Vagina (tissue), 2 donors: ENCODE measurements at places on chromosomes 16 and 17.

DNA sequence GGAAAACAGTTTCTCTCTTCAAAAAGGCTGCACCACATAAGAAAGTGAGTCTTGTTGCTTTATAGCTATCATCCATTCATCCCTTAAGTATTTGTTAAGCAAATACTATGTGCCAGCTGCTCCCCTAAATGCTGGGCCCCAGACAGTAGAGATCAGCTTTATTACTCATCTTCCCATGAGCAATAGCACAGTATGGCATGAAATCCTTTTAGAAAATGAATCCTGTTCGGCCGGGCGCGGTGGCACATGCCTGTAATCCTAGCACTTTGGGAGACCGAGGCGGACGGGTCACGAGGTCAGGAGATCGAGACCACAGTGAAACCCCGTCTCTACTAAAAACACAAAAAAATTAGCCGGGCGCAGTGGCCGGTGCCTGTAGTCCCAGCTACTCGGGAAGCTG is 99.5 kb downstream of the MYO1D start:
- no peak for DNase-seq

GRCh38 chr16:67672739-67673662 is 6.4 kb downstream of the C16orf86 start:
- DNase-seq: peak; percentile 81

- no peak for DNase-seq
These were observed 81.0 kb downstream of the NOG start for GRCh38 chr17:56674401-56674925.

GRCh38 chr16:27822996-27823395 is 240.5 kb downstream of the GSG1L start:
- DNase-seq: no peak

DNA sequence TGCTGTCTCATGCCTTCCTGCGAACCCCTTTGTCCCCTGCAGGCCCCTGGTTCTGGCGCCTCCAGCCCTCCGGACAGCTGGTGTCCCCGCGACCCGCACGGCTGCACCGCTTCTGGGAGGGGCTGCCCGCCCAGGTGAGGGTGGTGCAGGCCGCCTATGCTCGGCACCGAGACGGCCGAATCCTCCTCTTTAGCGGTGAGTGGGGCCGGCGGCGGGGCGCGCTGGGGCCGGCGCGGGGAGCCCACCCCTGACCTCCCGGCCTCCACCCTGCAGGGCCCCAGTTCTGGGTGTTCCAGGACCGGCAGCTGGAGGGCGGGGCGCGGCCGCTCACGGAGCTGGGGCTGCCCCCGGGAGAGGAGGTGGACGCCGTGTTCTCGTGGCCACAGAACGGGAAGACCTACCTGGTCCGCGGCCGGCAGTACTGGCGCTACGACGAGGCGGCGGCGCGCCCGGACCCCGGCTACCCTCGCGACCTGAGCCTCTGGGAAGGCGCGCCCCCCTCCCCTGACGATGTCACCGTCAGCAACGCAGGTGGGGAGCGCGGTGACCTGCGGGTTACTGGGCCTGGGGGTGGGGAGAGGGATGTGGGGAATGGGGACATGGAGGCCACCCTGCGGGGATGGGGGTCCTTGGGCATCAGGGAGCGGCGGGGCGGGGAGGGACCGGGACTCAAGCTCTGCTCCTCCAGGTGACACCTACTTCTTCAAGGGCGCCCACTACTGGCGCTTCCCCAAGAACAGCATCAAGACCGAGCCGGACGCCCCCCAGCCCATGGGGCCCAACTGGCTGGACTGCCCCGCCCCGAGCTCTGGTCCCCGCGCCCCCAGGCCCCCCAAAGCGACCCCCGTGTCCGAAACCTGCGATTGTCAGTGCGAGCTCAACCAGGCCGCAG is 7.1 kb upstream of the IL32 start:
- no peak for DNase-seq

DNA sequence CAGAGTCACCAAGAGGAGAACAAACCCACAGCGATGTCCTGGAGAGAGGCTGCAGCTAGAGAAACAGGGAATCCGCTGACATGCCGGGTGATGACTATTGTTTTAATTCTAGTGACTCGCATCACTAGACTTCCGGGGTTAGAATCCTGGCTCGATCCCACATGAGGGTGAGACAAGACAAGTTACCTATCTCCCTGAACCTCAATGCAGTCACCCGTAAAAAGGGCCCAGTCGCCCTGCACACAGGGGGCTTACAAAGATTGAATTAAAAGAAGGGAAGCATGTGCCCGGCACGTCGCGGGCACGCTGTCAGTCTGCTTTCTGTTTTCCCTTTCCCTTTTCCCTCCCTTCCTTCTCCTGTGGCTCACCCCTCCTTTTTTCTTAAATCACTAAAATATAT is 212.9 kb upstream of the FOXF1 start:
- DNase-seq: no peak

- no peak for DNase-seq
These were observed 93.5 kb downstream of the WWOX start for GRCh38 chr16:78192734-78193488.

GRCh38 chr16:22915003-22915402 is 101.0 kb downstream of the HS3ST2 start:
- DNase-seq: peak; percentile 52

- DNase-seq: no peak
These were observed 57.1 kb downstream of the BRIP1 start for GRCh38 chr17:61806081-61806828.

DNA sequence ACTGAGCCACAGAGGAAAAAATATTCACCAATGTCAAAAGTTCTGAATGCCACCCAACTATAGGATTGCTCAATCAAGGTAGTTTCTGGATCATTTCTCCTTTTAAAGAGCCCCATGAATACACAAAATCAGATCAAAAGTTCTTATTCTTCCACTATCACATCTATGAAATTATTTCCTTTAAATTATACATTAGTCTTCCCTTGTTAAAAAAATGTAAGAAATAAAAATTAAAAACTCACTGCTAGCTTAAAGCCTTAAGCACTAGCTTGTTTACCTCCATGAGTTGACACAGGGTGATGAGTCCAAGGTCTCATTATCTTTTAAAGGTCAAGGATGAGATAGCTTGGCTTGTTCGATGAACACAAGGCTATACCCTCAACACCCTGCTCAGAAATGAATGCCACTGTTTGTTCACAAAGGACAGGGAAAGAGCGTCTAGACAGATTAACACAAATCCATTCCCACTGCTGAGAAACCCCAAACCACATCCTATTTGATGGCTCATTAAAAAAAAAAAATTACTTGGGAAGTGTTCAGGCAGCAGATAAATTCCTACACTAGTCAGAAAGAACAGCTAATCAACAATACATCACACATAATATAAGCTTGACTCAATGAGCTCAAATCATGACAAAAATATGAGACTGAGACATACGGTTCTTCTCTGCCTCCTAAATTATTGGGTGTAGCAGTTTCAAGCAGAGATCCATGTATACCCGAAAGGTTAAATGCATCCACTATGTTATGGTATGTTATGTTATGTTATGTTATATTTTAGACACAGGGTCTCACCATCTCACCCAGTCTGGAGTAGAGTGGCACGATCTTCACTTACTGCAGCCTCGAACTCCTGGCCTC is 118.9 kb downstream of the PARN start:
- no peak for DNase-seq

GRCh38 chr16:25270577-25270976 is 12.9 kb upstream of the ZKSCAN2 start:
- DNase-seq: no peak

- DNase-seq: peak; percentile 77
These were observed 13.1 kb upstream of the LASP1NB start for GRCh38 chr17:38912221-38912813.

DNA sequence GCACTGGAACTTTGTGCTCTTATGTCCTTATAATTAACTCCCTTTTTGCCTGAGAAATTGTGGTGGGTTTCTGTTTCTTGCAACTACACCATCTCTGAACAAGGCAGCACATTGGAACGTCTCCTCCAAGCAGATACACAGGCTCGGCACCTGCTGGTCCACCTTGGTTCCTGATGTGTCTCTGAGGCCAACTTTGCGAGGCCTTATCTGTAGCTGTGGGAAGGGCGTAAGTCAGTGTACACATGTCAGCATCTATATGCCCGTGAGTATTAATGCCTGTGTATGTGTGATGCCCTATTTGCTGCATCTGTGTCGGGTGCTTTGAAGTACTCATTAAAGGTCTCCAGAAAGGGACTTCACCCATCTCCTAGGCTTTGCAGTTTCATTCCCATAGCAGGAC is 17.5 kb downstream of the GP2 start:
- DNase-seq: no peak

- DNase-seq: no peak
These were observed 12.1 kb upstream of the DHX8 start for GRCh38 chr17:43471585-43472160.

DNA sequence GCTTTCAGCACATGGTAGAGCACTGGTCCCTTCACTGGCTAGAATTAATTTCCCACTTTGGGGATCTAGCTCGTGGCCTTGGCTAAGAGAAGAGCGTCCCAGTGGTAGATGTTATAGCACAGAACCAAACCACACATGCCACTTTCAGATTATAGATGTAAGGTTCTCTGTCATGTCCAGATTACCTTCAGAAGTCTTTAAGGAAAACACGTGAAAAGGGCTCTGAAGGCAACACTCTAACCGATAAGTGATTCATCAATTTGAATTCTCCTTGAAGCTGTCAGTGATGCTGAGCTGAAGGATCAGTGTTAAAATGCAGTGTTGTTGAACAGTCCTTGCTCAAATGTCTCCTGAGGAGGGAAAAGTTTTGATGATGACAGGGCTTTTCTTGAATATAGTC is 43.5 kb upstream of the VPS4A start:
- no peak for DNase-seq

DNA sequence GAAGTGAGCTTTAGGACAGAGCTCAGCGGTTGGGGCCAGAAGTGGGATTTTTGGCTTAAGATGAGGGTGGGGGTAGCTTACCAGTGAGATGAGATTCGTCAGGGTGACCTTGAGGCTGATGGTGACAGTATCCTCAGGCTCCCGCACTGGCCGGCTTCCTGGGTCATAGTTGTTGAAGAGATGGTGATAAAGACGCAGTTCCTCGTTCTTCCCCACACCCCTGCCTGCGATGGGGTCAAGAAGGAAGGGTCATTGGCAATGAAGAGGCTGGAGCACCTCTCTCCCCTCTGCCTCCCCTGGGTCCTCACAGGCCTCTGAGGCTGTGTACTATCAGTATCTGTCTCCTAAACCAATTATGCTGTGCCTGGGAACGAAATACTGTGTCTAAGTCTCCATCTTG is 358 bp downstream of the CHRNE start:
- no peak for DNase-seq

DNA sequence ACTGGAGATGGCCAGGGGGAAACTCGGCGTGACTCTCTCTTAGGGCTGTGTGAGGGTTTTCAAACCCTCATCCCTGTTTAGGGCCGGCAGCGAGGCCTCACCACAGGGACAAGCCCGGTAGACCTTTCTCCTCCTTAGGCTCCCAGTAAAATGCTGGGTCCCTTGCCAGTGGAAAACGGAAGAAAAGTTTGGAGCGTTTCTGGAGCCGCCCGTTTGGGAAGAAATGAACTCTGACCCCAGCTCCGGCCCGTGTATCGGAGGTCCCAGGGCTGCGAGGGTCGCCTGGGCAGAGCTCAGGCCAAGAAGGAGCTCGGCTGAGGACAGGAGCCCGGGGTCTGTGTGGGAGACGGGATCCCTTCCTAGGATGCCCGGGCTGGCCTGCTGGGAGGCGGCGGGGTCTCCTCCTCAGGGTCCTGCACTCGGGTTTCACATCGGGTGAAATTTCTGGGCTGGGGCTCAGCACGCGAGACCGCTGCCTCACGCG is 23.2 kb downstream of the ZNF213 start:
- no peak for DNase-seq

GRCh38 chr17:860805-861204 is 78.7 kb downstream of the MRM3 start:
- no peak for DNase-seq

- DNase-seq: no peak
These were observed 21.6 kb upstream of the TOB1 start for GRCh38 chr17:50887705-50888245.

DNA sequence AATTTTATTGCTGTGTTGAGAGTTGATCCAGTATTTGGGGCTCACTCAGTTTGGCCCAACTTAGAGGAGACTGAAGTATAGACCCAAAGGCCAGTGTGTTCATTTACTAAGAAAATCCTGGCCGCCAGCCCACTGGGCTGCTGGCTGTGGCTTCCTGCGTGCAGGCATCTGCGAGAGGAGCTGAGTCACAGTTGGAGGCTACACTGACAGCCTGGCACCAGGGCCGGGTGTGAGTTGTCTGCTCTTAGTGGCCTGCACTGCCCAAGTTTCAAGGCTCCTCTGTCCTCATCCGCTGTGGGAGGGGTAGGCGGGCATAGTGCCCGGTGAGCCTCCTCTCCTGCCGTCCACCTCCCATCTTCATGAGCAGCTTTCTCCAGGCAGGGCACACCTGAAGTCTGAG is 54.2 kb downstream of the PLD6 start:
- DNase-seq: no peak

- DNase-seq: no peak
These were observed 588 bp upstream of the SMTNL2 start for GRCh38 chr17:4583782-4584100.

DNA sequence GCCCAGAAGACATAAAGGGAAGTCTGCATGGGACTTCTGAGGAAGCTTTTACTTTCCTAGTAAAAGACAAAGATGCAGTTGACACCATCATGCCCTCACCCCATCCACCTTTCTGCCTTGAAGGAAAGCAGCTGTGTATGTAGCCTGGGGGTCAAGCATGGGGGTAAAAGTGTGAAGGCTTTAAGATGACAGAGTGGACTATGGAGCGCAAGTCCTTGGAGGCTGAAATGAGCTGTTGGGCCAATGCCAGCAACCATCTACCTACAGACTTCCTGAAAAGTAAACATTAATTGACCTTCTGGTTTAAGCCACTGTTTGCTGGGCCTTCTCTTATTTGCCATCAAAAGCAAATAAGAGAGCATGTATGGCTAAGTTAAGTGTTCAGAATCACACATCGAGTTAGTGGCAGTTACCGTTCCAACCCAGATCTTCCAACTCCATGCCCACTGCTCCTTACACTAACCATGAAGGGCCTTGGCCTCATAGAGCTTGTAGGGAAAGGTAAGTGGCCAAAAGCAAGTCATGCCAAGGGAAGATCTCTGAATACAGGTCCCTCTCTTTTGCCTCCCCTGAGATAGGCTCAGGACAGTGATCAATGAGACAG is 30.0 kb downstream of the SLC13A5 start:
- no peak for DNase-seq

DNA sequence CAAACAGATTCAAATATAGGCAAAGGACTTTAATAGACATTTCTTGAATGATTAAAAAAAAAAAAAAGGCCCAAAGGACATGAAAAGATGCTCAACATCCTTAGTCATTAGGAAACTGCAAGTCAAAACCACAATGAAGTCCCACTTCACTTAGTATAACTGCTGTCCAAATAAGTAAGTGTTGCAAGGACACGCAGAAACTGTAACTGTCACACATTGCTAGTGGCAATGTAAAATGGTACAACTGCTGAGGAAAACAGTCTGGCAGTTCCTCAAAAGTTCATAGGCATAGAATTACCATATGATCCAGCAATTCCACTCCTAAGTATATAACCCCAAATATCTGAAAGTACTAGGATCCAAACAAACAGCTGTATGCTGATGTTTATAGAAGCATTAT is 112.7 kb downstream of the BRIP1 start:
- no peak for DNase-seq

- no peak for DNase-seq
These were observed 7.8 kb upstream of the MYH8 start for GRCh38 chr17:10429421-10430045.

- no peak for DNase-seq
These were observed 8.2 kb upstream of the ATP2C2 start for GRCh38 chr16:84360170-84360569.

GRCh38 chr17:76354747-76355310 is 1.1 kb upstream of the PRPSAP1 start:
- no peak for DNase-seq

GRCh38 chr16:90078579-90078895 is 1.4 kb upstream of the PRDM7 start:
- no peak for DNase-seq
